ENCODE measurements at places on chromosomes 6 and 20. TPM values are rescaled to one million over a fixed set of nuclear protein-coding genes. Genes with fewer than 3 reads are reported as not detected.

DNA sequence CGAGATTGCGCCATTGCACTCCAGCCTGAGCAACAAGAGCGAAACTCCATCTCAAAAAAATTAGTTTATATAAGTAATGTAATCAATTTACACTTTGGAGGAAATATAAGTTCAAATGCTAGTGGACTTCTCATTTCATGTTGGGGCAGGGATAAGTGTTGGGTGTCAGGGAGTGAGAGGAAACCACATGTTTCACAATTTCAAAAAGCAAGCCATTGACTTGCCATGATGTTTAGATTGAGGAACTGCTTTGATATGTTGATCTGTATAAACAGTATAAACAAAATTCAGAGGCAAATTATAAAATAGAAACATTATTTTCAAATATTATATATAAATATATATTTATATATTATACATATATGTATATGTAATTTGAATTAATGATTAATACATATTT is 42.7 kb downstream of the FILIP1 start:
- DNase-seq, result no peak
- H3K4me3 ChIP-seq, result no peak overlapping the region
- H3K27me3 ChIP-seq, result no peaks in the 10 kb centered on the region

Gene GRM1
- 0.07 TPM for total RNA-seq

DNA sequence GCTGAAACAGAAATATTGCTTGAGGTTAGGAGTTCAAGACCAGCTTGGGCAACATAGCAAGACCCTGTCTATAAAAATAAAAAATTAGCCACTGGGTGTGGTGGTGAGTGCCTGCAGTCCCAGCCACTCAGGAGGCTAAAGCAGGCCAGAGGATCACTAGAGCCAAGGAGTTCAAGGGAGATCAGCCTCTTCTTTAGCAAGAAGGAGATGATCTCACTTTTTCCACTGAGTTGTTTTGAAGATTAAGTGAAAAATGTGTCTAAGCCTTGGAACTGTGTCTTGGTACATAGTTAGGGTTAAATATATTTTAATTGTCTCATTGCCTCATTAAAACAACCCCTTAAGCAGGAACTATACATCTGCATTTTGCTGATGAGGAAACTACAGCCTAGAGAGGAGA is 279.0 kb upstream of the ZFP64 start:
- no peaks in the 10 kb centered on the region for H3K27me3 ChIP-seq
- DNase-seq, result no peak
- no peaks in the 10 kb centered on the region for H3K4me1 ChIP-seq
- H3K36me3 ChIP-seq, result no peaks in the 10 kb centered on the region

Gene GDAP1L1
- total RNA-seq, result 6.8 TPM

Gene XKR7
- 1.5 TPM for total RNA-seq

Gene FAM184A
- 10.4 TPM for total RNA-seq

DNA sequence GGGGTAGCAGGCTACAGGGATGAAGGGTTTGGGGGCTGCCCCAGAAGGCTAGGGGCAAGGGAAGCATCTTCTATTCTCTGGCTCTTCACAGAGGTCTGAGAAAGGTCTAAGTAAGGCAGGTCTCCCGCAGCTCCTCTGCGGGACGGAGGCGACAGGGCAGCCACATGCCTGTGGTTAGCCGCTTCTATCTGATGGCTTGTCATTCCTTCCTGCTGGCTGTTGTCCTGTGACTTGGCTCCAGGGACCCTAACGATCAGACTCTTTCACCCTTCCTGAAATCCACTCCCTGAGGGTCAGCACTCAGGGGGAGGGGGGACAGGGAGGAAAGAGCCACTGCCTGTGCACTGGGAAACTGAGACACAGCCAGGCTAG is 673 bp downstream of the CST7 start:
- H3K4me3 ChIP-seq, result no peak overlapping the region
- H3K27ac ChIP-seq, result no peak overlapping the region
- no peaks in the 10 kb centered on the region for H3K36me3 ChIP-seq

- H3K36me3 ChIP-seq, result no peaks in the 10 kb centered on the region
- H3K4me3 ChIP-seq, result no peak overlapping the region
- H3K27me3 ChIP-seq, result no peaks in the 10 kb centered on the region
- H3K4me1 ChIP-seq, result no peaks in the 10 kb centered on the region
- no peak overlapping the region for H3K27ac ChIP-seq
- no peak for DNase-seq
Observed at GRCh38 chr6:118218156-118218555, 311.1 kb downstream of the SLC35F1 start.

Gene MARCKS
- 164 TPM for total RNA-seq

DNA sequence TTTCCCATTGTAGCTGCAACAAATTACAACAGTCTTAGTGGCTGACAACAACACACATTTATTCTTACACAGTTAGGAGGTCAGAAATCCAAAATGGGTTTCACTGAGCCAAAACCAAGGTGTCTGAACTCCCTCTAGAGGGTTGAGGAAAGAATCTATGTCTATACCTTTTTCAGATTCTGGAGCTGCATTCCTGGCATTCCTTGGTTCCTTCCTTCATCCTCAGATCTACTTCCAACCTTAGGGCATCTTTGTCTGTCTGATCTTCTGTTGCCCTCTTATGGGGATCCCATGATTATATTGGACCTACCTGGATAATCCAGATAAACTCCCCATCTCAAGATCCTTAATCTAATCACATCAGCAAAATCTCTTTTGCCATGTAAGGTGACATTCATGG is 540.9 kb upstream of the MAP3K7 start:
- no peak for DNase-seq
- H3K4me1 ChIP-seq, result no peaks in the 10 kb centered on the region
- no peak overlapping the region for H3K4me3 ChIP-seq
- H3K36me3 ChIP-seq, result no peaks in the 10 kb centered on the region
- H3K27me3 ChIP-seq, result no peaks in the 10 kb centered on the region

Gene MANEA
- total RNA-seq, result 8.3 TPM

Gene RRAGD
- total RNA-seq, result 10.6 TPM

Gene TMEM244
- total RNA-seq, result not detected

DNA sequence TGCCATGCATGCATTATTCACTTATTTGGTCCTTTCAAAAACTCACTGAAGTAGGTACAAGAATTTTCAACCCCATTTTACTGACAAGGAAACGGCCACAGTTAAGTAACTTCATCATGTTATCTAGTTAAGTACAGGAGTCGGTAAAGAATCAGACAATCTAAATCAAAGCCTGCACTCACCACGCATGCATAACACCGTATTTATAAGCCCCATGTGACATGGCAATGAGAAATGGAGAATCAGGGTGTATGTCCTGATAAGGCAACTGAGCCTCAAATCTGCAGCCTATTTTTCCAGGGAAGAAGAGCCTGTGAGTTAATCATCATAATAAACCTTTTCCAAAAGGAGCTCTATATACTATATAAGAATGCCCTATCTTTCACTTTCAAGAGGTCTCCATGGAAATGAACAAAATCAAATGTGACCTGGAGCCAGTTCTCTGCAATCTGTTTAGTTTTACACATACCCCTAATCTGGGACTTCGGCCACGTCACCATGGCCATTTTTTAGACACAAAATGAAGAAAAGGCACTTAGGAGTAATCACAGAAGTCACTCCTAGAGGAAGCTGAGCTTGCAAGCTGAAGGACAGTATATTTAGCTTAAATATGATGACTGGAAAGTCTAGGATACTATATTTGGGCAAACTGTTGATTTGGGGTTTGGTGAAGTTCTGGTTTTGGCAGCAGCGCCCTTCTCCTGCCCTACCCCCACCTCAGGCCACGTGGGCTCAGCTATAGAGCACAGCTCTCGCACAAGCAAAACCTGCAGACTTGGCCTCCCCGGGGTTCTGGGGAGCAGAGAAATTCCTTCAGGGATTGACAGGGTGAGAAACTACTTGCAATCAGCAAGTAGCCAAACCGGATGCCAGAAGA is 19.2 kb downstream of the TRAM2 start:
- no peaks in the 10 kb centered on the region for H3K27me3 ChIP-seq
- peak; percentile 42 for DNase-seq
- peaks cover 4% of the 10 kb centered on the region for H3K4me1 ChIP-seq

DNA sequence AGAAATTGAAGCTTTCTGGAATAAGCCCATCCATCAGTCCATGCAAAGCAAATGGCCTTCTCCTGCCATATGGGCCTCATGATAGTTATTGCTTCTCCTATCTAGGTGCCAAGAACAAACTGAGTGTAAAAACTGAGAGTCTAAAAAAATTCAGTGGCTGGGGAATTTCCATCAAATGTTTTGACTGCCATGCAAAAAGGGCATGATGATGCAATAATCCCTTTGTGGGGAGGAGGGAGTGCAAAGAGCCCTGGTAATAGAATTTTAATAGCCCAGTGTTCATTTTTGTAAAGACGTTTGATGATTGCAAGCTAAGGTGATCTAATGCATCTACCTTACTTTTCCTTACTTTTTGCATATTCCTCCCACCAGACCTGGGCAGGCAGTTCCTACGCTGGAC is 683.7 kb downstream of the EPM2A start:
- H3K4me1 ChIP-seq, result no peaks in the 10 kb centered on the region
- no peak overlapping the region for H3K27ac ChIP-seq
- no peak for DNase-seq
- no peaks in the 10 kb centered on the region for H3K27me3 ChIP-seq

Gene ADGRF1
- total RNA-seq, result not detected

DNA sequence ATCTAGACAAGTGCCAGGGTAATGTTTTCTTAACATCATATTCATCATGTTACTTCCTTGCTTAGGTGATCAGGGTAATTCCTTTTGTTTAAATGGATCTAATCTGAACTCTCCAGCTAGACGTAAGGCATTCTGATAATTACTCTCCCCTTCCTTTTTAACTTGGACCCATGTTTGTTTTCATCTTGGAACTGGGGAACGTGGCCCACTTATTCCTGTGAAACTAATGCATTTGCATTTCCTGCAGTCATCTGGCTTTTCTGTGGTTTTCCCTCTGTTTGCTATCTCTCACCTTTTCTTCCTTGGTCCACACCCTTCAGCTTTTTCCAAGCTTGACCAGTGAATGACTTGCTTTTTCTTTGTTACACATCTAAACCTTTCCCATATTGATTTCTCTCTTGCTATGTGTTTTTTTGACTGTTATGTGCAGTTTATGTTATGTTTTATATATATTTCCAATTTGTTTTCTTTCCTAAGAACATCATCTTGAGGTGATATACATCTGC is 33.3 kb downstream of the SLX4IP start:
- H3K27ac ChIP-seq, result no peak overlapping the region
- H3K4me3 ChIP-seq, result no peak overlapping the region
- H3K4me1 ChIP-seq, result peaks cover 4% of the 10 kb centered on the region
- peaks cover 6% of the 10 kb centered on the region for H3K36me3 ChIP-seq
- H3K27me3 ChIP-seq, result no peaks in the 10 kb centered on the region
- no peak for DNase-seq

- no peaks in the 10 kb centered on the region for H3K36me3 ChIP-seq
- H3K27ac ChIP-seq, result no peak overlapping the region
Observed at GRCh38 chr6:33633462-33634158, 12.5 kb downstream of the ITPR3 start.

- no peak overlapping the region for H3K27ac ChIP-seq
- H3K4me3 ChIP-seq, result peak overlapping the region; percentile 86
- no peaks in the 10 kb centered on the region for H3K36me3 ChIP-seq
- no peaks in the 10 kb centered on the region for H3K4me1 ChIP-seq
Observed at GRCh38 chr6:5025911-5026819, 22.3 kb upstream of the RPP40 start.

GRCh38 chr6:67717281-67717680 is 917.8 kb upstream of the ADGRB3 start:
- no peaks in the 10 kb centered on the region for H3K4me1 ChIP-seq
- H3K4me3 ChIP-seq, result no peak overlapping the region
- no peak overlapping the region for H3K27ac ChIP-seq
- no peak for DNase-seq
- H3K36me3 ChIP-seq, result peaks cover 2% of the 10 kb centered on the region

Gene TTLL9
- total RNA-seq, result 0.20 TPM

Gene ETV7
- total RNA-seq, result 0.94 TPM

DNA sequence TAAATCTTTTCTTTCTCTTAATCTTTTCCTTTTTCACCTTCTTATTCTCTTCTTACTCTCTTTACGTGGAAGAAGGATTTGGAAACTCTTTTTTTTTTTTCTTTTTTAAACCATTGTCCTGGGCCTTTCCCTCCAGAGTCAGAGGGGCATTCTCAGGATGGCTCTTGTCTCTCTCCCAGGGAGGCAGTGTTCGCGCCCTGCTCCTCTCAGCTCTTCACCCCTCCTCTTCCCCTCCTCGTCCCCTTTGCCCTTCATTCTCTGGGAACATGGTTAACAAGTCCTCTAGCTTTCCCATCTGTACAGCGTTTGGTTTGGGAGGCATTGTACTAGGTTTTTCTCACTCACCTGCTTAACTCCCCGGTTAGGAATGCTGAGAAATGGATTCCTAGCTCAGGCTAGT is 52.0 kb upstream of the TFB1M start:
- no peaks in the 10 kb centered on the region for H3K27me3 ChIP-seq
- peaks cover 2% of the 10 kb centered on the region for H3K36me3 ChIP-seq
- H3K27ac ChIP-seq, result no peak overlapping the region
- no peak overlapping the region for H3K4me3 ChIP-seq

Gene OR2H2
- total RNA-seq, result not detected

DNA sequence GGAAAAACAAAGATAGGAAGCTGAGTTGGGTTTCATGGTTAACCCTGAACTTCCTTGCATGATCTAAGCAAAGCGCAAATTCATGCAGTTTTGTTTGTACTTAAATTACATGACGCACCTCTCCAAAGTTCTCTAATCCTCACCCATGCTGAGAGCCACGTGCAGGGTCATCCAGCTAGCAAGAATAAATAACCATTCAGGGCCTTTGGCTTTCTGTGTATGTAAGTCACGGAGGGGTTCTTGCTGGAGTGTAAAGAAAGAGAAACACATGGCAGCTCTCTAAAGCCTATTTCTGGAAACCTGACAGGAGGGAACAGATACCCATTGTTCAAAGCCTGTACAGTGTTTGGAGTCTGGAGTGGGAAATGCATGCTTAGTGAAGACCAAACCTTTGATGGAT is 171.7 kb upstream of the CCN2 start:
- no peaks in the 10 kb centered on the region for H3K4me1 ChIP-seq
- DNase-seq, result no peak
- H3K27ac ChIP-seq, result no peak overlapping the region
- no peak overlapping the region for H3K4me3 ChIP-seq
- no peaks in the 10 kb centered on the region for H3K36me3 ChIP-seq

- DNase-seq, result peak; percentile 24
- no peak overlapping the region for H3K27ac ChIP-seq
Observed at GRCh38 chr6:120606743-120607142, 727.5 kb downstream of the TBC1D32 start.

DNA sequence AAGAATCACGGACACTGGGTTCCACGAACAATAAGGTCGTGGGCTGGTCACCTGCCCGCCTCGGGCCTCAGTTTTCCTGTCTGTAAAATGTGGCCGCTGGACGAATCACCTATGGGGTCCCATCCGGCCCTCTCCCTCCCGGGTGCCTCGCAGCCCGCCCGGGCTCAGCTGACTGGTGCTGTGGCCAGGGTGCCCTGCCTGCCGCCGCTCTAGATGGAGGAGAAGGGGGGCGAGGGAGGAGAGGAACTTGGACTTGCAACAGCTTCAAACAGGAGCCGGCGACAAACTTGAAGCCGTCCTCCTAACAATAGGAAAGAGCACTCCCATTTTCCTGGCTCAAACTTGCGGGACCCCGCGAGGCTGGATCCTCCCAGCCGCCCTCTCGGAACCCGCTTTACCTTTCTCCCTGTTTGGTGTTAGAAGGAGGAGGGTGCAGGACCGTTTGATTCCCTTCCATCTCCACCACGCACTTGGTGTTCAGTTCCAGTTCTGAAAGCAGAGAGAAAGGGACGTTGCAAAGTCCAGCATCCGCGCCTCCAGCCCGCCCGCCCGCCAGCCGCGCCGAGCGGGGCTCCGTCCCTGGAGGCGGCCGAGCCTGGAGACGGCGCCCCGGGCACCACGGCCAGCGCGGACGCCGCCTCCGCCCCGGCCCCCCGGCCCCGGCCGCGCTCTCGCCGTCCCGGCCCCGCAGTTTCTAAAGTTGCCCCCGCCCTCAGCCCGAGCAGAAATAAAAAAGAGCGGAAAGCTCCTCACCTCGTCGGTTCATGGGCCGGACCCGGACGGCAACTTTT is 584 bp downstream of the KIF13A start:
- H3K36me3 ChIP-seq, result peaks cover 14% of the 10 kb centered on the region
- no peak overlapping the region for H3K27ac ChIP-seq
- H3K27me3 ChIP-seq, result no peaks in the 10 kb centered on the region
- H3K4me3 ChIP-seq, result peak overlapping the region; percentile 89

All from H9 (cell line).